ENCODE measurements at places on chromosomes 4 and X. TPM values are rescaled to one million over a fixed set of nuclear protein-coding genes. Genes with fewer than 3 reads are reported as not detected.

The CDKN2AIP gene
- total RNA-seq: 23.0 TPM

The GATA1 gene
- not detected for total RNA-seq

The ATP1B4 gene
- not detected for total RNA-seq

The MAGEB2 gene
- not detected for total RNA-seq

The QRFPR gene
- not detected for total RNA-seq

The BRS3 gene
- not detected for total RNA-seq

The GPR78 gene
- not detected for total RNA-seq

The KLKB1 gene
- total RNA-seq: not detected

The PPID gene
- total RNA-seq: 66.4 TPM

The NSUN7 gene
- 0.07 TPM for total RNA-seq

The PPP1R2C gene
- total RNA-seq: not detected
